ENCODE measurements at places on chromosomes 1 and 21. TPM values are rescaled to one million over a fixed set of nuclear protein-coding genes. Genes with fewer than 3 reads are reported as not detected.

Gene CAPN2
- total RNA-seq = 481 TPM

DNA sequence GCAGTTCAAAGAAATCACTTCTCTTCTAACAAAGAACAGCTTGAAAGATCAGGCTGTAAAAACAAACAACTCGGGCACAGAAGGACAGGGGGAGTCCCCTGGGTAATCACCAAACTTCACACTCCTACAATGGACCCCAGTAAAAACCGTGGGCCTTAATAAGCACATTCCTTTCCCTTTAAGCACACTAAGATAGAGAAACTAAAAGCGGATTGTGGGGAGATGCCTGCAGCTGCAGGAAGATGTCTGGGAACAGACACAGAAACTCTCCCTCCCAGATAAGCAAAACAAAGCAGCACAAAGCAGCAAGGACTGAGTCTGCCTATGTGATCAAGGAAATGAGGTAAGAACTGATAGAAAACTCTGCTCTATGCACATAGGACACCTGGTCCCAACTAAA is 37.6 kb upstream of the CTBS start:
- peak; percentile 63 for DNase-seq

GRCh38 chr21:17925000-17925610 is 105.9 kb upstream of the C21orf91 start:
- DNase-seq = peak; percentile 63

DNA sequence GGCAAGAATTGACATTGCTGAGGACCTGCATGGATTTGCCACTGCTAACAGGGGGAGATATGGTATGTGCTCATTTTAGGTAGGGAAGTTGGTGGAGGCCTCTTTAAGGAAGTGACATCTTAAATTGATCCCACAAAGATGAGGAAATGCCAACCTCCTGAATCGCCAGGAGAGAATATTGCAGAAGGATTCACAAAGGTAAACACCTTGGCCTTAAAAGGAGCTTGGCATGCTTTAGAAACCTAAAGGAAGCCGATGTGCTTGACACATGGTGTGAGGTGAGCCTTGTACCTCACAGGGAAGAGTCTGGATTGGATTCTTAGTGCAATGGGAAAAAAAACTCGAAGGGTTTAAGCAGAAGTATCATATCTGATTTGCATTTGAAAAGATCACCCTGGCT is 470.5 kb upstream of the DAB1 start:
- DNase-seq = no peak
